ENCODE measurements at places on chromosomes 2 and 18. TPM values are rescaled to one million over a fixed set of nuclear protein-coding genes. Genes with fewer than 3 reads are reported as not detected.

GRCh38 chr2:7765236-7765635 lies 848.0 kb downstream of the RNF144A start:
- no peak for DNase-seq

DNA sequence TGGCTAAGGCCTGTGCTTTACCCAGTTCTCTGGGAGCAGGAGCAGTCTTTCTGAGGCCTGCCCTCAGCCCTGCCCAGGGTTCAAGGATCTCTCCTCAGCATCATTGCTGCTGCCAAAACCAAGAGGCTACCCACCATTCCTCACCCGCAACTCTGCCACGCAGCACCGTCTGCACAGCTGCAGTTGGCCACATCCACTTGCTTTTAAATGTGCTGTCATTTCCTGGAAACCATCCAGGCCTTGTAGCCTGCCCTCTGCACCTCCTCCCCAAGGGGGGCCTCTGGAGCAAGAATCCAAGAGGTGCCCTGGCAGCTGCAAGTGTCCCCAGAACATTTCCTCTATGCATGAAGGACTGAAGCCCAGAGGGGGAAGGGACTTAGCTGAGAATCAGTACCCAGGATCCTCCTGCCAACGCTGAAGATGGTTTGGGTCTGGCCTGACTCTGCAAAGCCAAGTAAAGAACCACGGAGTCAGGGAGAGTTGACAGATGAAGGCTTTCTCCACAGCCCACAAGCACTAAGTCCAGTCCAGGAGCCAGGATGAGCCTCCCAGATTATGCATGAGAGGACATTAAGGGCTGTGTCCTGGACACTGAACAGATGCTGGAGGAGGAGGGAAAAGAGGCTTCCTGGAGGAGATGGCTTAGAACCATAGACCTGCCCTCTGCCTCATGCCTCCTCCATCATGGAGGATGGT lies 14.9 kb downstream of the EMX1 start:
- DNase-seq = no peak

- DNase-seq = peak; percentile 53
Observed at GRCh38 chr2:228048838-228049490, 132.5 kb downstream of the SPHKAP start.

GRCh38 chr18:30713299-30713698 lies 329.2 kb downstream of the DSC3 start:
- no peak for DNase-seq

DNA sequence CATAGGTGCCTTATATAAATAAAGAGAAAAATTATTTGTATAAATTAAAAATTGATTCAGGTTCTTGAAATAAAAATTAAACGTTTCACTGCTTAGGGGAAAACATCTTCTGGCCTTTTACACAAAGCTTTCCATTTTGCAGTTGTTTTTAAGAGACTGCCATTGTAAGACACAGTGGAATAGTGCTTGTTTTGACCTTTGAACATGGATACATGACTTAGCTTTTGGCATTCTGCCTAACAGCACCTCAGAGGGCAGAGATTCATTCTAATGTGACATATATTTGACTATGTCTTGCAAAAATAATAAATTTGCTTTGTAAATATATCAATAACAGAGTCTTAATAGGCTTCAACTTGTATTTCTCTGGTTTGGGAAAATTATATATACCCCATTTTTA lies 142.1 kb downstream of the SLC4A10 start:
- DNase-seq = no peak

DNA sequence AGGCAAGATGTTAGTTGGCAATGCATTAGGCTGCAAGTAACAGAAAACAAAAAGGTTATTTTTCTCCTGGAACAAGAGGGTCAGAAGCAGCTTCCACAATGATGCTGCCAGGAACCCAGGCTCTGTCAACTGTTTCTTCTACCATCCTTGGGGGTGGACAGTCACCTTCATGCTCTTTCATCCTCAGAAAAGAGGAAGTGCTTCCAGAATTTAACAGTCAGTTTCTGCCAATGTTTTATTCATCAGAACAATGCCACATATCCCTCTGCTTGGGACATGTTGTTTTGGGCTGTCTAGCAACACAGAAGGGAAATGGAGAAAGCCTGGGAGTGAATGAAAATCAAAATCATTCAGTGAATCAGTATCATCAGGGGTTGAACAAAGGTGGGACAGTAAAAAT lies 7.1 kb downstream of the TMEM182 start:
- no peak for DNase-seq

The SCYGR4 gene
- polyA plus RNA-seq = not detected

The IL1RN gene
- polyA plus RNA-seq = 0.38 TPM

Data from muscle of arm (tissue), 14 donors.